Coronary artery (tissue), 2 donors: ENCODE measurements at places on chromosomes 5 and 9.

- no peak for DNase-seq
Observed at GRCh38 chr9:133715866-133716563, 22.1 kb downstream of the SARDH start.

DNA sequence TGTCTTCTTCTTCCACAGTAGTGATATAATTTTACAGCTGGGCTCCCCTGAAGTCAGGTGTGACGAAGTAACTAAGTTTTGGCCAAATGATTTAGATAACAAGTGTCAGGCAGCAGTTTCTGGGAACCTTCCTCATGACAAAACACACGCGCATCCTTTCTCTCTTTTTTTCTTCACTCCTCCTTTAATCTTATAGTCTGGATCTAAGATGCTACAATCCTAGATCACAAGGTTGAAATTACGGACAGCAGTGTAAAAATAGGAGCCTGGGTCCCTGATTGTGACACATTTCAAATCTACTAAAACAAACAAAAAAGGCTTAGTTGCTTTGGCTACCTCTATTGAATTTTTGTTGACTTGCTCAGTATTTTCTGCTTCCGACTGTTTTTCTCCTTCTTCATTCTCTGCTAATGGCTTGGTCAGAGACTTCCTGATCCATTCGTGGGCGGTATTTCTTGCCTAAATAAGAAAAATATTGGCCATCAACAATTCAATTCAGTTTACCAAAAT lies 36.1 kb downstream of the FAM114A2 start:
- DNase-seq: no peak

GRCh38 chr5:113031557-113031956 lies 55.0 kb downstream of the DCP2 start:
- DNase-seq: no peak

- no peak for DNase-seq
Observed at GRCh38 chr9:9523476-9524139, 1089.2 kb downstream of the PTPRD start.

DNA sequence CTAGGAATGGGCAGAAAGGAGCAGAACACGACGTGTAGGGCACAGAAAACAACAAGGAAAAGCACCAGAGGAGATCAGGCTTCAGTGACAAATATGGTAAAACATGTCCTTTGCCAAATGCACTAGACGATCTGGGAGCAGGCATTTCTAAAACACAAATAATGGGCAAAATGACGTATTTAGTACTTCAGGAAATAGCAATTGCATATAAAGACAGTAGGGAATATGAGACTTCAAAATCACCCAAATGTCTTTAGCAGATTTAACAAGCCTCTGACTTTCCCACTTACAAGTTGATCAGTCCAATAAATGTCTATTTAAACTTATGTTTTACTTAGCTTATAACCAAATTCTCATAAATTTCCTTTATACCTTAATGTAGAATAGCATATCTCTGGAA lies 969.6 kb upstream of the C9orf72 start:
- DNase-seq: no peak

DNA sequence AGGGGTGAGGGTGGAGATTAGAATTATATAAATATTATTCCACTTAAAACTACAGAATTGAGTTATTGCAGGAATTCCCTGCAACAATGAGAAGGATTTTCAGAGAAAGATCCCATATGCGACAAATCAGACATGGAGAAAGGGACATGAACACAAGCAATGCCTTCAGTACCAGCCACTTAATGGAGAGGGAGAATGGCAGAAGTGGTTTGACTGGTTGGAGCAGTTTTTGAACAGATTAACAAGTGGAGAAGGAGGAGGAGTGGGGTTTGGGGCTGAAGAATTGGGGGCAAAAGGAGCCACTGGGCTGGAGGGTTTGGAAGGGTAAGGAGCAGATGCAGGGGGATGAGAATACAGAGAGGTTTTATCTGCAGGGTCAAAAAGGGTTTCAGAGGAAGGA lies 620.9 kb upstream of the PTPRD start:
- no peak for DNase-seq

DNA sequence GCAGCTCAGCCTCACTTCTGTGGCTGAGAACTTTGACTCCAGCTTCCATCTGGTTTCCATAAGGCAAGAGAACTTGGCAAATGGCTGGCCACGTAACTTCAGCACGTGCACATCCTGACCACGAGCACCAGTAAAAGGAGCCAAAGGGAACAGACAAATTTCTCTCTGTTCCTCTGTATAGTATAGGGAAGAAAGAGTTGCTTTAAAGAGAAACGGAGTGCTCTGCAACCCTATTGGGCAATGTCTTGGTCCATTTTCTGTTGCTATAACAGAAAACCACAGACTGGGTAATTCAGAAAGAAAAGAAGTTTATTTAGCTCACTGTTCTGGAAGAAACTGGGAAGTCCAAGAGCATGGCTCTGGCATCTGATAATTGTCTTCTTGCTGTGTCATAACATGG lies 558.7 kb downstream of the ACTL7B start:
- DNase-seq: no peak

DNA sequence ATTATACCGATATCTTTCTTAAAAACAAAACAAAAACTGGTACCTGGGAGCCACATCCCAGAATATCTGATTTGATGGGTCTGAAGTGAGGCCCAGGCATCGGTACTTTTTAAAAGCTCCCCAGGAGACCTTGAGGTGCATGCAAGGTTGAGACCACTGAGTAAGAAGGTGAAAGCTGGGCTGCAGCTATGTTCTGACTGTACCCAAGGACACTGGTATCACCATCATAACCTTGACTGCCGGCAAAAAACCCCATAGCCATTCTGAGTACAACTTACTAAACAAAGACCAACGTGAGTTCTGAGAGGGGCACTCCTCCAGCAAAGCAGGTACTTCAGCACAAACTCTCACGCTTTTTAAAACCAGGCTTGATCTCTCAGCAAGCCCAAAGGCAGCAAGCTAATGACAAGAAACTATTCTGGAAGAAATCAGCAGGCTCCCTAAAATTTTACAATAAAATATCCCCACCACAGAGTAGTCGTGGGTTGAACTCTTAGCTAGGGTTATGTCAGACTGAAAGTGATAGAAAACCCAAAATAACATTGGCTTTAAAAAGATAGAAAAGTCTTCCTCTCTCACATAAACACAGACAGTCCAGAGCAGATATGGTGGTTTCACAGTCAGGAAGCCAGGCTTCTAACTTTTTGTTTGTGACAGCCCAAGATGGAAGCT lies 263.9 kb downstream of the SAXO1 start:
- DNase-seq: no peak

- DNase-seq: no peak
Observed at GRCh38 chr5:6251565-6252102, 126.7 kb downstream of the MED10 start.

DNA sequence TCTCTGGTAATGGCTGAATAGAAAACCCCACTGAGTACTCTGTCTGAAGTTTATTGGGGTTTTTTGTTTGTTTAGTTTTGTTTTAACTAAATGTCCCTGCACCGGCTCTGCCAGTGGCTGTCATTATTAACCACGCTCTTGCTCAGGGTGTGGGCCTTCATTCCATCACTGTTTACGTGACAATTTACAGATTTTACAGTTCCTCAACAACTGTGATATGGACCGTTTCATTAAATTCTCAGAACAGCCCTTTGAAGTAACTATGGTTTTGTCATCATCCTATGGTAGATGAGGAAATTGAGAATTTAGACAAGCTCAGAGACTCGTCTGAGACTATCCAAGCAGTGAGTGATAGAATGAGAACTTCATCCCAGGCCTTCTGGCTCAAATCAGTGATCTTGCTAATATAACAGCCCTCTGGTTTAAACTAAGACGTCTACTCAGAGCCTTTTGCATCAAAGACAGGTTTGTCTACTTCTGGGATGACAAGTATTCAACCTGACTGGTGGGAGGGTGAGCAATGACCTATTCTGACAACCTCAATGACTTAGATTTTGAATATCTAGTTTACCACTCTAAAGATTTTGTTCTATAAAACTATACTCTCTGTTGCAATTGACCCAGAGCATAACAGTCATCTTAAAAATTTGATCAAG lies 77.3 kb upstream of the MAP3K1 start:
- no peak for DNase-seq

DNA sequence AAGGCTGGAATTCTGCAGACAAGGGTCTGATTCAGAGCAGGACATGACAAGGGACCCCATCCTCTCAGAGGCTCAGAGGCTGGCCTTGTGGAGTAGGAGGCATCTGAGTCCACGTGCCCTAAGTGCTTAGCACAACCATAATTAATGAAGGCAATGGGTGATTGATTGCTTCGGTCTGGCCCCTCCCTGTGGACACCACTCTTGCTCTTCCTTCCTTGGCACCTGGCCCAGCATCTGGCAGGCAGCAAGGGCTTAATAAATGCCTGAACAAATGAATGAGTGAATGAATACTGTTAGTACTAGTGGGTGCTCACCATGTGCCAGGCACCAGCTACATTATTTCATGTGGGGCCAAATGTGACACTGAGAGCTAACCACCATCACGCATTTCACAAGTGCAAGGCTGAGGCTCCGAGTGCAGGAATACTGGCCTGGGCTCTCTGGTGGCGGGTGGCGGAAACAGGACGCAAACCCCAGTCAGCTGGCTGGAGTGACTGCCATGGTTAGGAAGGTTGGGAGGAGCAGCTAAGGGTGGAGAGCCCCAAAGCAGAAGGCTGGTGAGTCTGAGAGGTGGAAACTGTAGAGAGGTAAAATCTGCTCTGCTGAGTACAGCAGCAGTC lies 53.6 kb downstream of the ASS1 start:
- DNase-seq: no peak

DNA sequence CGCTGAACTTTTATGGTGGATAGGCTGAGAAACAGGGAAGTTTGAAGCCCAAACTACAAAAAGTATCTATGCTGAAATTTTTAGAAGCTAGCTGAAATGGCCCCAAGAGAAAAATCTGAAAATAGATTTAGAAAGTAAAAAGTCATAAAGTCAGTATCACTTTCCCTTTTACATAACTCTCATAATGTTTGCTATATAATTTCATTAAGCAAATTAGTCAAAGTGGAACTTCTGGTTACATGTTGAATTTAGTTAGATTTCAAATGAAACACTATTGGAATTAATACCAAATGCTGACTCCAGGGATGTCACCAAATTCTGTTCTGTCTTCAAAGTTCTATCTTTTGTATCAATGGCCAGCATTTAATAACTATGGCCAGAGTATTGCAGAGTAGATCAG lies 126.9 kb downstream of the TTC39B start:
- DNase-seq: no peak

DNA sequence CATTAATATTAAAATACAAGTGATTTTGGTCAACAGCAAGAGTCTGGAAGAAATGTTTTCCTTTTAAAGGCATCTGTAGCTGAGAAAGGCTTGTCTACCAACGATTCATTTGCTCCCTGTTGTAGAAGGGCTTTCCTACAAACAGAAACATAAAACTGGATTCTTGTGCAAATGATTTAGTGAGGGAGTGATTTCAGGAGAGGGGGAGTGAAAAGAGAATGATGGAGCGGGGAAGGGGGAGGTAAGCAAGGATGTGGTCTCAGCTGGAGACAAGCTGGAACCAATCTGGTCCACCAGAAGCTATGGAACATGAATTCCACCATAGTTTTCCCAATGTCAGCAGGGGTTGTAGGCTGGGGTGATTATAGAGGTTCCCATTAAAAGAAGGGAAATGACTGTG lies 196.3 kb downstream of the FBXO4 start:
- DNase-seq: no peak

DNA sequence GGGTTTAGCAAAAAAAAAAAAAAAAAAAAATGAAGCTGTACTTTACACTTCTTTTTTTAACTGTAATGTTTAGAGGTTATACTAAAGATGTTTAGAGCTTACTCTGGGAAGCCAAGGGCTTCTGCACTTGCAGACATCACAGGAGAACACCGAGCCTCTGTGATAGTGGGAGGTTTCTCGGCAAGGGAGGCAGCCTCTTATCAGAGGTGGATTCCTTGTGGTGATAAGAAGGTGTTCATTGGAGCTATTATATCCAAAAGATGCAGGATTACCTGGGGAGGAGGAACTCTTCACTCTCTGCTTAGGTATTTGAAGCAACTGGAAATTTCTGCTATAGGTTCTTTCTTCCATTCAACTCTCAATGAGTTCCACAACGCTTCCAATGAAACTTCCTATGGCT lies 171.2 kb upstream of the SLC12A2 start:
- DNase-seq: no peak

DNA sequence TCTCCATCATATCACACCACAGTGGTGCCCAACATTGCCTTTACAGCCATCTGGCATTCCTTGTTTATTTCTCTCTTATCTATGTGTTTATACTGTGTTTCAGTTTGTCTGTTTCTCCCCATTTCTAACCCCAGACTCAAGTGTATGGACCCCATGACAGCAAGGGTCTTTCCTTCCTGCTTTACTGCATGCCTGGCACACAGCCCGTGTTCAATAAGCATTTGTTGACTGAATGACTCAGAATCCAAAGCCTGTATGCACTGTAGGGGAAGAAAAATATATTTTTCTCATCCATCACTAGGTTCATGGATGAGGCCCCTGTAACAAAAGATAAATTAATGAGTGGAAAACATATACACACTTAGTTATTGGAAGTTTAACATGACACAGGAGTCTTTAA lies 190.8 kb upstream of the SEMA6A start:
- DNase-seq: no peak

GRCh38 chr5:168022446-168023169 lies 268.8 kb upstream of the WWC1 start:
- DNase-seq: no peak

- DNase-seq: no peak
Observed at GRCh38 chr9:20228096-20228495, 394.2 kb downstream of the MLLT3 start.

GRCh38 chr5:151095341-151096000 lies 14.6 kb upstream of the TNIP1 start:
- no peak for DNase-seq
